Keratinocyte (primary cell): ENCODE measurements at places on chromosomes 1 and 21.

- DNase-seq = peak; percentile 15
Observed at GRCh38 chr21:45981151-45982091, at the start of gene COL6A1. COL6A1 (plus strand) TSS chr21:45981770; CDS start chr21:45981851, 81 bp downstream.

DNA sequence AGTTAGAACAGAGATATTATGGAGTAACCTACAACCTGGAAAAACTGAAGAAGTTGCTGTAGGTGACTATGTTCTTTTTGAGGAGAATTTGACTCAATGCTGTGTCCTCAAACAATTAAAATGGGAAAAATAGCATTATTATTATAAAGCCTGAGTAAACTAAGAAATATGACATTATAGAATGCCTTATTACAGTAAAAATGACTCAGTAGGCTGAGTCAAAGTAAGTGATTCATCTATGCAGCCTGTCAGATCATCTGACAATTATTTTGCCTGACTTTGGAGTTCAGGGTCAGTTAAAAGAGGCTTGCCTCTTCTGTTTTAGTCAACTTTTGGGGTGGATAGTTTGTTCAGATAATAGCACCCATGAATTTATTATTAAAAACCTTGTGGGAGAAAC is 150.8 kb upstream of the PTGFR start:
- DNase-seq = peak; percentile 42

DNA sequence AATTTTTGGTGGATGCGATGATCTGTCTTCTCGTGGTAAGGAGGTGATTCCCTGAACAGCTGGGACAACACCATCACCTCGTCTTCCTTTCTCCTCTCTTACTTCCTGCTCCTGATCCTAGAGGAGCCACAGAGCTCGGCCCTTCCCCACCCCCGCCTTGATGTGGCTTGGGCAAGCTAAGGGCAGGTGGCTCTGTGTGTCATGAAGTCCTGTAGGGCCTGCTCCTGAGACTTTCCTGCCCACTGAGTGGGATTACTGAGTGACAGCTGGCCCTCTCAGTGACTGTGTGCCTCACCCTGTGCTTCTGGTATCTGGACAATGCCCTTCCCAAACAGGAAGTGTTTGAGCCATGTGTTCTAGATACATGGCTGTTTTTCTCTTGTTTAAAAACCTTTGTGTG is 153.0 kb downstream of the KCNJ6 start:
- no peak for DNase-seq

DNA sequence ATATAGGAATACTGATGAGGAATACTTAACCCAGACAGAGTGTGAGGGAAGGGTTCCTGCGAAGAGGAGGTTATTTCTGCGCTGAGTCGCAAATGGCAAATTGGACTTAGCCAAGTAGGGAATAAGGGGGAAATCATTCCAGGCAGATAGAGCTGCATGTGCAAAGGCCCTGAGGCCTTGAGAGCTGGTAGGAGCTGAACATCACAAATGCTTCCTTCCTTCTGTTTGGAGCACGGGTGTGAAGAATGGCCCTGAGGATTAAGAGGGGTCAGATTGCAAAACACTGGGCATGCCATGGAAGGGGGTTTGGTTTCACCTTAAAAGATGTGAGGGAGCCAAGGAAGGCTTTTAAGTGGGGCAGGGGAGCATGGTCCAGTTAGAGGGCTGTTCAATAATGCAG is 12.4 kb downstream of the IER5 start:
- DNase-seq = no peak

GRCh38 chr1:196608390-196609369 is at the start of gene KCNT2:
KCNT2 (minus strand) TSS chr1:196608440; CDS start chr1:196608309, 131 bp downstream.
- no peak for DNase-seq

GRCh38 chr1:35715568-35716002 is 3.1 kb downstream of the C1orf216 start:
- DNase-seq = peak; percentile 46

DNA sequence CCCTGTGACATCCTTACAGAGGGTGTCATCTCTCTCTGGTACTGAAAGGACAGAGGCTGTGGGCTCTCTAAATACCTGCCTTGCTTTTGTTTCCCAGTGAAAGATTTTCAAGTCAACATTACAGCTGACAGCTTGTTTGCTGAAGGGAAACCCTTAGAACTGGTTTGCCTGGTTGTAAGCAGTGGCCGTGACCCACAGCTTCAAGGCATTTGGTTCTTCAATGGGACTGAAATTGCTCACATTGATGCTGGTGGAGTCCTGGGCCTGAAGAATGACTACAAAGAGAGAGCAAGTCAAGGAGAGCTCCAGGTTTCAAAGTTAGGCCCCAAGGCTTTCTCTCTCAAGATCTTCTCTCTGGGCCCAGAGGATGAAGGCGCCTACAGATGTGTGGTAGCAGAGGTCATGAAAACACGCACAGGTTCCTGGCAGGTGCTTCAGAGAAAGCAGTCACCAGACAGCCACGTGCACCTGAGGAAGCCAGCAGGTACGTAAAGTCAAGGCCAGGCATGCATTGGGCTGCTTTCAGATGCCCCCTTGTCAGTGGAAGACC is 11.8 kb downstream of the CD101 start:
- no peak for DNase-seq

DNA sequence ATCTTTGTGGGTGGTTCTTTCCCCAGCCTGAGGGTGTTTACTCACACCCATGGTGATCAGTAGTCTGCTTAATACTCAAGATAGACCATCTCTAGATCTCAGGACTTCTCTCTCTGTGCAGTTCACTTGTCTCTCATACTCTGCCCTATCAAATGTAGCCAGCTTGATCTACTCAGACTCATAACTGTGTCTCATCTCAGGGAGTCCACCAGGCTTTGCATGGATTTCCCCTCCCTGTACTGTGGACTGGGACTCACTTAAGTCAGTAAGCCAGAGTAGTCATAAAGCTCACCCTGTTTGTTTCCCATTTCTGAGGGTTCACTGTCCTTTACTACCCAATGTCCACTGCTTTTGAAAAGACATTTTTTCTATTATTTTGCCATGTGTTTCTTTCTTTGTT is 41.8 kb downstream of the LYPLAL1 start:
- DNase-seq = no peak

GRCh38 chr1:38881487-38881886 is at the start of gene GJA9:
GJA9 (minus strand) TSS chr1:38881587; CDS start chr1:38876098, 5,489 bp downstream.
- no peak for DNase-seq

- DNase-seq = no peak
Observed at GRCh38 chr1:182059936-182060335, 1.6 kb downstream of the ZNF648 start.

DNA sequence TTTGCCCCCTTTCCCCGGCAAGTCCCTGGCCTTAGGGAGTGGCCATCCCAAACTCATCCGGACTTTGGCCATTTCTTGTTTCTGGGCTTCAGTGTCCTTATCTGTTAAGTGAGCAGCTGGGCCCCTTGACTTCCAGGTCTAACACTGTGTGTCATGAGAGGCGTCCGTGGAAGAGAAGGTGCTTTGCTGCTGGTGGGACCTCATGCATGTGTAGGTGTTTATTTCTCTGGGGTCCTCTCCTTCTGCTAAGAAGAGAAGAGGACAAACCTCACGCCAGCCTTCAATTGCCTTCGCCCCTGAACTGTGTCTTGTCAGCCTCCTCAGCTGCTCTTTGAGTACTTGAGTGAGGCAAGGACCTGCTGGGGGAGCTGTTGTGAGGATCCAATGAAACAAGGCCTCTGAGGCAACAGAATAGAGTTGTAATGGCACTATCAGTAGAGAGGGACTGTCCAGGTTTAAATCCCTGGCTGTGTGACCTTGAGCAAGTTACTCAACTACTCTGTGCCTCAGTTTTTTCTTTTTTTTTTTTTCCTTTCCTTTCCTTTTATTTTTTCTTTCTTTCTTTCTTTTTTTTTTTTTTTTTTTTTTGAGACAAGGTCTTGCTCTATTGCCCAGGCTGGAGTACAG is 72.5 kb downstream of the RUNX3 start:
- DNase-seq = no peak

- no peak for DNase-seq
Observed at GRCh38 chr1:7410156-7410555, 360.9 kb upstream of the VAMP3 start.

DNA sequence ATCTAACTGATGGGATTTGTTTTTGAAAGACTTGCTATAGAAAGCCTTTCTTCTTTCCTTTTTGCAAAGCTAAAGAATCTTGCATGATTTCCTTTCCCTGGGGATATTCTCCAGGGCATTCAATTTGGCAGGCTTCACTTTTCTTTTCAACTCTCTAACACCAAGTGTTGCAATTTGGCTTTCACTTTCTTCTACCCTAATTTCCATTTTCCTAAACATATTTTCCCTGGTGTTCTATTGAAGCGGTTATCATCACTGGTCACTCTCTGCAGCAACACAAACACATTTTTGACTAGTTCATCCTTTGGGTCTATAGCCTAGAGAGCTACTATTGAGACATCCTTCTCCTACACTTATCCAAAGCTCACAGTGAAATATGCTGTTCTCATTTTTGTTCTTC is 424.5 kb downstream of the NEGR1 start:
- no peak for DNase-seq

GRCh38 chr1:40627987-40628902 is 37.2 kb downstream of the RIMS3 start:
- DNase-seq = no peak

GRCh38 chr21:25913479-25913878 is 178.7 kb downstream of the GABPA start:
- DNase-seq = no peak

- no peak for DNase-seq
Observed at GRCh38 chr1:10794724-10795275, 1.6 kb downstream of the CASZ1 start.

DNA sequence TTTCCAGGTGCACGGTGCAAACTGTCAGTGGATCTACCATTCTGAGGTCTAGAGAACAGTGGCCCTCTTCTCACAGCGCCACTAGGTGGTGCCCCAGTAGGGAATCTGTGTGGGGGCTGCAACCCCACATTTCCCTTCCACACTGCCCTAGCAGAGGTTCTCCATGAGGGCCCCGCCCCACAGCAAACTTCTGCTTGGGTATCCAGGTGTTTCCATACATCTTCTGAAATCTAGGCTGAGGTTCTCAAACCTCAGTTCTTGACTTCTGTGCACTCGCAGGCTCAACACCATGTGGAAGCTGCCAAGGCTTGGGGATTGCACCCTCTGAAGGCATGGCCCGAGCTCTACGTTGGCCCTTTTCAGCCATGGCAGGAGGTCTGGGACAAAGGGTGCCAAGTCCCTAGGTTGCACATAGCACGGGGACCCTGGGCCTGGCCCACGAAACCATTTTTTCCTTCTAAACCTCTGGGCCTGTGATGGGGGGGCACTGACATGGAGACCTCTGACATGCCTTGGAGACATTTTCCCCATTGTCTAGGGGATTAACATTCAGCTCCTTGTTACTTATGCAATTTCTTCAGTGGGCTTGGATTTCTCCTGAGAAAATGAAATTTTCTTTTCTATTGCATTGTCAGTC is 10.0 kb downstream of the HS2ST1 start:
- no peak for DNase-seq

- no peak for DNase-seq
Observed at GRCh38 chr1:37765916-37766664, 1.2 kb upstream of the EPHA10 start.

GRCh38 chr1:10583641-10584040 is 108.9 kb downstream of the PEX14 start:
- DNase-seq = no peak

DNA sequence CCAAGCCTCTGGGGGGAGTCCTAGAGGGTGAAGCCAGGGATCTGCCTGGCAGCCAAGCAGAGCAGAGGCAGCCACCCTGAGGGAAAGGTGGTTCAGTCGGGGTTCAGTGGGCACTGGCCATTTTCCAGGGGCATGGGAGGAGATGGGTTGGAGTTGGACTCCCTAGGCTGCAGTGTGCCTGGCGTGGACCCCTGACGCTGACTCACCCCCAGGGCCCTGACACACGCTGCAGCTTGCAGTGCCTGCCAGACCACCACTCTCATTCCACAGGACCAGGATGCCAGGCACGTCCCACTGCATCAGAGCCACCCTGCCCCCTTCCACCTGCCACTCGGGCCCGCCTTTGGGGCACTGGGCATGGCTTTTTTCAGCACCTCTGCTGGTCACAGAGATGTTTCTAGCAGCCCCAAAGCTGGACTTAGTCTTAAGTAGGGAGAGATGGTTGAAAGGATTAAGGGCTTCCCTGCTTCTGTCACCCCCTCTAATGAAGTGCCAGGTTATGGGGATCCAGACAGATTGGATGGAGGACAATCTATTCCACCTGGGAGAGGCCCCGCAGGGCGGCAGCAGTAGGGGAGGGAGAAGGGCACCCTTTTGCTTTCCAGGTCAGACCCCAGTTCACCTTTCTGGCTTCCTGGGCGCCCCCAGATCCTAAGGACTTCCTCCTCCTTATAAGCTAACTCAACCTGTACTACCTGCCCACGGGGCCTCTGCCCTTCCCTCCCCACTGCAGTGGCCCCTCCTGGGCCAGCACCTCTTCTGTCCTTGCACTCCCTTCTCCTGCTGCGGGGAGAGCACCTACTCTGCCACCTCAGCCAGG is 1.6 kb downstream of the SYT2 start:
- DNase-seq = no peak
